G401 (cell line): ENCODE measurements at places on chromosomes 16 and 17.
A peak's percentile ranks its signal among the peaks of the same experiment; 100 is the strongest.

DNA sequence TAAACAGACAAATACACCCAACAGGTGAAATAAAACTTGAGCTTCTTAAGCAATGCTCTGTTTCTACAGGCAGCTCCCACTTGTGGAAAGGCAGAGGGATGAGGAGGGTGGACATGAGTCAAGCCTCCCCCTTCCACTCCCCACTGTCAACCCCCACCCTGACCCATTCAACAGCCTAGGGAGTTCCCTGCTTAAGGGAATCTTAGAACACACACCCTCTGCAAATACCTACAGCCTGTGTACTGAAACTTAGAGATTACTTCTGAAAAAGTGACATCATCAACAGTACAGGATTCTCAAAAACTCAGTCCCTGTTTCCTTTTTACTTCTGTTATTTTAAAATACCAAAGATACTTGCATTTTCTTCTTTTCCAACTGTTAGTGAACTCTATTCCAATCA lies 345.4 kb downstream of the SOX9 start:
- no peak for DNase-seq

GRCh38 chr16:68800257-68800875 lies 43.0 kb upstream of the TANGO6 start:
- peak; percentile 35 for DNase-seq

DNA sequence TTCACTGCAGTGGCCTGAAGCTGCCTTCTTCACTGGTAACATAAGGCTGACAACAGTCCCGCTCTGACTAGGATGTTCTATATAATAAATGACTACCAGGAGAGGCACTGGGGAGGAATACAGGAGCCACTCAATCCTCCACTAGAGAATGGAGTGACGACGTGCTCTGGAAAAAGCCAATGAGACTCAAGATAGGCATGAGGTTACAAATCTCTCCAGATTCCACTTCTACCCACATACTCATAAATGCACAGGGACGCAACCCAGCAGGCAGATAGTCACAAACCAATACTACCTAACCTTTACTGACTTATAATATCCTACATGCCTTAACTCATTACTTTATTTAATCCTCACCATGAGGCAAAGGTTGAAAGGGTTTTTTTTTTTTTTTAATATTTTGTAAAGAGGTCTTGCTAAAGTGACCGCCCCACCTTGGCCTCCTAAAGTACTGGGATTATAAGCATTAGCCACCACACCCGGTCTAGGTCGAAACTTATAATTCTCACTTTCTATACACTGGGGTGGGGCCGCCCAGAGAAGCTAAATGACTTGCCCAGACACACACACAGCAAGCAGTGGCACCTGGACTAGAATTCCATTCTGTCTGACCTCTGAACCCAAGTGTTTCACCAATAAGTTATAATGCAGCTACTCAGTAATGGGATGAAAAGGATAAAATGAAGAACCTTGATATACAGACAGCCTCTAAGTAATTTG lies 33.7 kb downstream of the TOM1L2 start:
- peak; percentile 50 for DNase-seq

DNA sequence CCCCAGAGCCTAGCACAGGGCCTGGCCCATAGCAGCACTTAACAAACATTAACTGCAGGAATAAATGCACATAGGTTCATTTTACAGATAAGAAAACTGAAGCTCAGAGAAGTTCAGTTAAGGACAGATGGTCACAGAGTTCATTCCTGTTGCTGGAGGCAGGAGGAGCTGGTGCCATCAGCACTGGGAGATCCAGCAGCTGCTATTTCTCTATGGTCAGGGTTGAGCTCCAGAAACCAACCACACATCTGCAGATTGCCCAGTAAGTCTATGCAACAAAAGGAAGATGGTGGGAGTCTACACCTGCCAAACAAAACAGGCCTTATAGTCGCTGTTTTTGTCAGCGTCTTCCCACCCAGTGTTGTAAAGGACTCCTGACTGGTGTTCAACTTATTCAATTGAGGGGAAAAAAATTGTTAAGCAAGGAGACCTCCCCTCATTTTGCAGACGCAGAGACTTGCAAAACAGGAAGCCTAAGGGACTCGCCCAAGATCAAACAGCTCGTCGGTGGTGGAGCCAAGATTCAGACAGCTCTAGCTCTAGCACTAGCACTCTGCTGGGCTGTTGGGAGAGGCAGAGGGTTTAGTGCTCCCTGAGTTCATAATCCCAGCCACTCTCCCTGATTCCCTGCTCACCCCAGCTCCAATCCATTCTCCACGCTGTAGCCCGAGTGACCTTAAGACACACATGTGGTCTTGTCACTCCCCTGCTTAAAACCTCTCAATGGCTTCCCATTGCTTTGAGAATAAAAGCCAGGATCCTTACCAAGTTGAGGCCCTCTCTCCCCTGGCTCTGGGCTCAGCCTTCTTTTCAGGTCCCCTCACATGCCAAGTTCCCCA lies 9.0 kb downstream of the NOG start:
- DNase-seq = no peak

- DNase-seq = no peak
Observed at GRCh38 chr16:68480084-68480995, 32.0 kb upstream of the SMPD3 start.

- no peak for DNase-seq
Observed at GRCh38 chr17:65848751-65849150, 287.3 kb upstream of the AXIN2 start.

DNA sequence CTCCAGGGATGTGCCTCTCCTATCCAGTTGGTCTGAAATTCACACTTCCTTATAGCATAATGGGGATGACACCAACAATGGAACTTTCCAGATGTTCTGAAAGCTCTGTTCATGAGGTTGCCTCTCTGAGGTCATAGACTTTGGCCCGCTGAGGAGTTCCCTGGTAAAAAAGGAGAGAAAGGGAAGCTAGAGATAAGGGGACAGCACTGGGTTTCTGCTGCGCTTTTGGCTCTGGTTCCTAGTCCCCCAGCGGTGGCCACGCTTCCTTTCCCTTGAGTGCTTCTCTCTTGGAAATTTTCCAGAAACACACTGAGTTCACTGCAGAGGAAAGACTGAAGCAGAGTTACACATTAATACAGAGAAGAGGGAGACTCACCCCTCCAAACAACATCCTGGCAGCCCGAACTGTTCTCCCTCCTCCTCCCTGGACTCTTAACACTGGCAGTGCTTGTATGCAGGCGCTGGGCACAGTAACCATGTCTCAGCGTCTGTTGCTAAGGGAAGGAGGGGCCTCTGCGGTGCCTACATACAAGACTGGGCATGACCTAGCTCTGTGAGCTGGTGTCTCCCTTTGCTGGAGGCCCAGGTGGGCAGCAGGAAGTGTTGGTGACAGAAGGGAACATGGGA lies at the start of gene DNAH3:
Gene DNAH3 (minus strand): TSS at position 472 of the 627 bp plus-strand sequence. CDS start 527 bp downstream, outside the sequence.
- DNase-seq = no peak

GRCh38 chr16:23499801-23500200 lies 10.5 kb downstream of the GGA2 start:
- peak; percentile 67 for DNase-seq

GRCh38 chr17:27207073-27207513 lies 86.8 kb upstream of the WSB1 start:
- DNase-seq = no peak

DNA sequence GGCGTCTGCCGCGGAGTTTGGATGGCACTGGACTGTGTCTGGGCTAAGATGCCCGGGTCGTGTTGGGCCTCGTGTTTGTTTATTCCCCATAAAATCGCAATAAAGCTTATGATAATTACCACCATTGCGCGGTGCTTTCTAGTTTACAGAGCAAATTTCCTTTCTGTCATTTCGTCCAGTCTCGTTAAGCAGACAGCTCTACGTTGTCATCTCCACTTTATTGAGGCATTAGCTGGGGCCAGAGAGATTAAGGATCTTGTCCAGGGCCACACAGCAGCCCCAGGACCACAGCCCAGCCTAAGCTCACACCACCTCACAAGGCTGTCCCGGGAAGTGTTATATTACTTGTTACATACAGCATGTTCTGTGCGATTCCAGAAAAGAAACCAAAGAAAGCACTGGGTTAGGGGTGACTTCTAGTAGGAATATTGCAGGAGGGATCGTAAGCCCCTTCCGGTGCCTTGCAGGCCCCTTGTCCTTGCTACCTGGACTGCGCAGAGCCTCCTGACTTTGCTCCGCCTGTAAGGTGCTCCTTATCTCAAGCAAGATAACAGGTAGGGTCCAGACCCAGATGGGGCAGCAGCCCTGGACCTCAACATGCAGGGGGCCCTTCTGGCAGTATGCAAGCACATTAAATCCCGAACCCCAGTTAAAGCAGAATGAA lies 6.3 kb downstream of the NOS2 start:
- peak; percentile 12 for DNase-seq

DNA sequence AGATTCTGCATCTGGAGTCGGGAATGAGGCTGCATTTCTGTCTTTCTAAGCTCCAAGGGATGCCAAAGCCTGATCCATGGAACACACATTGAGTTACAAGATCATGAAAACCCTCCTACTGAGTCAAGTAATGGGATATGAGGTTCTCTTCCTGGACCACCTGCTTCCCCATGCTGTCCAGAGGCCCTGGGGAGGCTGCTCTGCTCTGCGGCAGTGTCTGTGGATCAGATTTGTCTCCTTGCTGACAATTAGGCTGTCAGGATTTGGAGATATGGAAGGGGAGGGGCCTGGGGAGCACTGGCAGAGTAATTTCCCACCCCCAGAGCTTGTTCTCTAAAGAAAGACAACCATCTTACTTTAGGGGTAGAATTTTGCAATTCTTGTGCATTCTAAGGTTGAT lies 33.0 kb downstream of the C16orf95 start:
- DNase-seq = peak; percentile 32

GRCh38 chr16:28217326-28217725 lies 5.6 kb upstream of the XPO6 start:
- no peak for DNase-seq

- peak; percentile 48 for DNase-seq
Observed at GRCh38 chr16:87924041-87924810, 12.1 kb downstream of the CA5A start.

GRCh38 chr17:45171338-45172231 lies 9.9 kb downstream of the HEXIM2 start:
- DNase-seq = peak; percentile 50

GRCh38 chr16:55393991-55394390 lies 70.0 kb downstream of the IRX6 start:
- DNase-seq = peak; percentile 79

GRCh38 chr17:75909812-75910274 lies 5.2 kb upstream of the MRPL38 start:
- DNase-seq = no peak

DNA sequence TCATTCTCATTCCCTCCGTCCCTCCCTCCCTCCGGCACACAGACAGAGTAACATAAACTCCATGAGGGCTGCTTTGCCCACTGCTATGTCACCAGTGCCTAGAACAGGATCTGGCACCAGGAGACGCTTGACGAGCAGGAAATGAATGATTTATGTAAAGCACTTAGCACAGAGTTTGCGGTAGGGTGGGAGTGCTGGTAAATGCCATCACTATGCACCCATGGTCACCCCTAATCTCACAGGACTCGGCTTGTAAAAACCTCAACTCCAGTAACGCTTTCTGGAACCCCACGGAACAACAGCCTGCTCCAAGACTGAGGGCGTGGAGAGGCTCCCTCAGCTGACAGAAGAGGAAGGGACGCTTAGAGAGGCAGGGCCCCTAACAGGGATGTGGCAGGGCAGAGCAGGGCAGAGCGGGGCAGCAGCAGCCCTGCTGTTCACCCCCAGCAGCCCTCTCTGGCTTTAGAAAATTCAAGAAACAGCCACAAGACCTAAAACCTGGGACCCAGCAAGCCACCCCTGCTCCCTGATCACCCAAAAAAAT lies 156.9 kb downstream of the C16orf78 start:
- no peak for DNase-seq

- DNase-seq = no peak
Observed at GRCh38 chr17:81890447-81891302, 711 bp downstream of the ALYREF start.

GRCh38 chr17:78351449-78352006 lies 8.3 kb downstream of the SOCS3 start:
- DNase-seq = peak; percentile 53

DNA sequence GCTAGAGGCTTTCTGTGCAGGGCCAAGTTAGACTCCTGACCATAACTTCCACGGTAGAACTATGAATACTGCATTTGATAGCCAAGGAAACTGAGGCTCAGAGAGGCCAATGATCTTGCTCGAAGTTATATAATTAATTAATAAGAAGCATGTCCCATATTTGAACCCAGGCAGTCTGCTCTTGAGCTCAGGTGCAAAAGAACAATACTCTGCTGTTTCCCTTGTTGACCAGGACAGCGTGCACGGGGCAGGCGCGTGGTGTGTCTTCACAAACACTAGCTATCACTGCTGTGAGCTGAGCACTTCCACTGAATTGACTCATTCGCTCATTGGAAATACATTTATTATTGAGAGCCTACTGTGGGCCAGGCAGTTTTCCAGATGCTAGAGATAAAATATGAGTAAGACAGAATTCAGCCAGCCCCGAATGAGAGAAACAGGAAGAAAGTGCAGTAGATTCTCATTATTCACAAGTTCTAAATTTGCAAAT lies 1.6 kb downstream of the CHD9 start:
- DNase-seq = no peak

- no peak for DNase-seq
Observed at GRCh38 chr17:50329716-50330115, 16.2 kb upstream of the XYLT2 start.

GRCh38 chr16:46719528-46719927 lies 28.6 kb downstream of the MYLK3 start:
- DNase-seq = no peak

- DNase-seq = peak; percentile 36
Observed at GRCh38 chr17:3019761-3020160, 43.6 kb downstream of the OR1D5 start.

DNA sequence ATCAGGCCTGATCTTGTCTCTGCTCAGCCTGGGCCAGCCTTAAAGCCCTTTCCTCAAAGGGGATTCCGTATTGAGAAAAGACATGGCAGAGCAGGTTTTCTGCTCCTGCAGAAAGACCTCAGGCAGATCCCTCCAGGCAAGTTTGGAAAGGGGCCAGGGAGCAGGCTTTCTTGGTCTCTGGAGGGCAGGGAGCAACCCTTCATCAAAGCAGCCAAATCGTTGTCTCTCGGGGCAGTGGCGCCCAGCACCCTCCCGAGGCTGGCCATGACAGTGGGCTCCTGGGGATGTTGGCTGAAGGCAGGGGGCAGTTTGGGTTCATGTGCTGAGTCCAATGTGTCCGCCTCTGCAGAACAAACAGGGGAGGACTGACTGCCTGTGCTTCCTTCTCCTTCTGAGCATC lies 168.4 kb upstream of the WSCD1 start:
- DNase-seq = peak; percentile 13

DNA sequence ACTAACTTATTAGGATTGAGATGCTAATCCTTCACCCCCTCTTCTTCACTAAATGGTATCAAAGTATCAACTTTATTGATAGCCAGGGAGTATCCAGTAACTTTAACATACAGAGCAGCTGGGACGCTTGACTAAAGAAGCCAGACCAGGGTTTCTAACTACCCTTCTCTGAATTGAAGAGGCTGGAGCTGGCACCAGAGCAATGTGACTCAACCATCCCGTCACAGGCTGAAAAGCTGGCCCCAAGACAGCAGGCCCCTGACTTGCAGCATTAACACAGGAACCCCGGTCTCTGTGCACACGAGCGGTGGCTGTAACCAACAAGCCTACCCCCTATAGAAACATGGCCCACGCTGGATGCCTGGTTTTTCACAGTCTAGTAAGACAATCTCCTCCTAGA lies 59.8 kb downstream of the ANKFN1 start:
- no peak for DNase-seq

GRCh38 chr17:61233991-61234750 lies 165.5 kb upstream of the TBX2 start:
- DNase-seq = no peak
